Activated CD4-positive, alpha-beta T cell treated with anti-CD3 and anti-CD28 coated beads for 4 hours (primary cell): ENCODE measurements at places on chromosomes 12 and 14.

GRCh38 chr14:96811265-96811664 is 14.1 kb downstream of the VRK1 start:
- DNase-seq: no peak

GRCh38 chr14:56963381-56963780 is 153.1 kb upstream of the OTX2 start:
- DNase-seq: no peak

DNA sequence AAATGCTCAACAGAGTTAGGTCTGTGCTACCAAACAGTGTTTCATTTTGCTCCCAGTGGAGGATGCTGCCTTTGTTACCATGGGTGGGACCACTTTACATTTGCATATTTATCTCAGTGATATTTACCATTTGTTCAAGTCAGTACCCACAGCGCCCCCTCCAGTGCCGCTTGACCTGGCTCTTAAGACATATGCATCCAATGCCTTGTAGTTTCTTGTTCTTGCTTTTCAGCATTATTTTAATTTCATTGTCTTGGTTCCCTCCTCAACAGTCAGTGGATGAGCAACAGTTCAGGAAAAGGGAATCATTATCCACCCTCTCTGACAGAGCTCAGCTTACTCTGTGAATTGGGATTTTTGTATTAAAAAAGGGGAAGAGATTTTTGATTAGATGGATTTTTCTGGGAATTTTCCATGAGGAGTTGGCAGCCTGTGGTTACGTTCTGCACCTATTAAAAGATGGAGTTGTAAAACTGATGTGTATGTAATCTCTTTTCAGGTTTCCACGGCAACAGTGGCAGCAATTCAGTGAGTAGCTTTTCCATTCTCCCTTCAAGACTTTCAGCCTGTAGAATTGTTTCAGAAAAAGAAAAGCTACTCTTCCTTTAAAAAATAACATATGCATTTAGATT is 240.5 kb upstream of the DAAM1 start:
- no peak for DNase-seq

DNA sequence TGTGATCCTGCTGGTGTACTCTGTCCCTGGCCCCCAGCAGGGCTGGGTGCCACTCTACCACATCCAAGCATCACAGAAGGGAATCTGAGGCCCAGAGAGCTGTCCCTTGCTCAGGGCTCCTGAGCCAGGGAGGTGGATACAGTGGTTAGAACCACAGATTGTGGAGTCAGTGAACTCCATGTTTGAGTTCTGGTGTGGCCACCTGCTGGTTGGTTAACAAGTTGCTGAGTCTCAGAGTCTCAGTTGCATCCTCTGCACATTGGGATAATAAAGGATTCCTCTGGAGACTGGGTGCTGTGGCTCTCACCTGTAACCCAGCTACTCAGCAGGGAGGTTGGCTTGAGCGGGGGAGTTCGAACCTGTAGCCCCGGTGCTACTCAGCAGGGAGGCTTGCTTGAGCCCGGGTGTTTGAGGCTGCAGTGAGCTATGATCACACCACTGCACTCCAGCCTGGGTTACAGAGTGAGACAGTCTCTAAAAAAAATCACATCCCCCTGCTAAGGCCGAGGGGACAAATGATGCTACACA is 39.4 kb downstream of the MVK start:
- DNase-seq: no peak

DNA sequence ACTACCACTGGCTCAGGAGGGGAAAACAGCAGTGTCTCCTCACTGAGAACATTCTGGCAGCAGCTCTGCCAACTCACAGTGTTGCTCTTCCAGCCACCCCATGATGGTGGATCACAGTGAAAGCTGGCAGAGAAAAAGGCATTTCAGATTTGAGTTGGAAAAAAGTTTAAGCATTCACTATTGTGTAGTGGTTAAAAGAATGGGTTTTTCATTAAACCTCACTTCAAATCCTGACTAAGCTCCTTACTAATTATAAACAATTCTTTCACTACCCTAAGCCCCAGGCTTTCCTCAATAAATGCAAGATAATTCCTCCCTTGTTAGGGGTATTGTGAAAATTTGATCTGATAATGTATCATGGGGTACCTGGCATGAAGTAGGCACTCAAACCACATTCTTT is 518.1 kb downstream of the SNAPC1 start:
- no peak for DNase-seq

DNA sequence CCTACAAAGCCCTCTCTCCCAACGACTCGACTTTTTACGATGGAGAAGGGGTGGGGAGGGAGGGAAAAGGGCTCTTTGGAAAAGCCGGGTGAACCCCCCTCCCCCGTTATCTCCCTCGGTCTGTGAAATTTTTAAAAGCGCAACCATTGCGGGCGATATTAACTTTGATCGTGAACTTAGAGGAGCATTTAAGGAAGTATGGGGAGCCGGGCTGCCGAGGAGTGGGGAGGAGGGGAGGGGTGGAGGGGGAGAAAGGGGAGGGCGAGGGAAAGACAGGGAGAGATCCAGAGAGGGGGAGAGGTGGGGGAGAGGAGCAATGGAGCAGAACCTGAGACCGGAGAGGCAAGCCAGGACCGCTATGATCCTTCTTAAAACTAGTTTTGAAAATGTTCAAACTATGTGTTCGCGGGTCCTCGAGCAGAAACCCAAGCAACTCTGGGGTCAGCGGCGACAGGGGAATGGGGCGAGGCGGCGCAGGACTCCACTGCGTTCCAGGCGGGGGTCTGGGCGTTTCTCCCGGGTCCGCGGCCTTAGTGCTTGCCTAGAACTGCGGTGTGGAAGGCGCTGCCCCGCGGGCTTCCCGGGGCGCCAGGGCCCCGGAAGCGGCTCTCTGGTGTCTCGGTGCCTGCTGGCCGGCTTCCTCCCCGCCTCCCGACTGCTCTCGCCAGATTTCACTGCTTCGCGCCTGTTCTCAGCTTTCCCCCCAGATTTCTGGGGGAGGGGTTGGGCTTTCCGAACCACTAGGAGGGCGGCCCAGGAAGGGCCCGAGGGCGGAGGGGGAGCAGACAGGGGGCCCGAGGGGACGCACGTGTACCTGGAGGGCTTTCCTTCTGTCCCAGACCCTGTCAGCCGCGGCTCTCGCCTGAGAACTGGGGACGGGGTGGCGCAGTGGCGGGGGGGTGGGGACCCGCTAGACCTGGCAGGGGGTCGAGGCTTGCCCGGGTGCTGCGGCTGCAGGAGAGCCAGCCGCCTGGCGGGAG is at the start of gene HOTAIR:
TSS of gene HOTAIR (minus strand) at position 871 of the 980 bp plus-strand sequence.
- no peak for DNase-seq

GRCh38 chr12:275812-276211 is 13.2 kb upstream of the SLC6A13 start:
- no peak for DNase-seq

DNA sequence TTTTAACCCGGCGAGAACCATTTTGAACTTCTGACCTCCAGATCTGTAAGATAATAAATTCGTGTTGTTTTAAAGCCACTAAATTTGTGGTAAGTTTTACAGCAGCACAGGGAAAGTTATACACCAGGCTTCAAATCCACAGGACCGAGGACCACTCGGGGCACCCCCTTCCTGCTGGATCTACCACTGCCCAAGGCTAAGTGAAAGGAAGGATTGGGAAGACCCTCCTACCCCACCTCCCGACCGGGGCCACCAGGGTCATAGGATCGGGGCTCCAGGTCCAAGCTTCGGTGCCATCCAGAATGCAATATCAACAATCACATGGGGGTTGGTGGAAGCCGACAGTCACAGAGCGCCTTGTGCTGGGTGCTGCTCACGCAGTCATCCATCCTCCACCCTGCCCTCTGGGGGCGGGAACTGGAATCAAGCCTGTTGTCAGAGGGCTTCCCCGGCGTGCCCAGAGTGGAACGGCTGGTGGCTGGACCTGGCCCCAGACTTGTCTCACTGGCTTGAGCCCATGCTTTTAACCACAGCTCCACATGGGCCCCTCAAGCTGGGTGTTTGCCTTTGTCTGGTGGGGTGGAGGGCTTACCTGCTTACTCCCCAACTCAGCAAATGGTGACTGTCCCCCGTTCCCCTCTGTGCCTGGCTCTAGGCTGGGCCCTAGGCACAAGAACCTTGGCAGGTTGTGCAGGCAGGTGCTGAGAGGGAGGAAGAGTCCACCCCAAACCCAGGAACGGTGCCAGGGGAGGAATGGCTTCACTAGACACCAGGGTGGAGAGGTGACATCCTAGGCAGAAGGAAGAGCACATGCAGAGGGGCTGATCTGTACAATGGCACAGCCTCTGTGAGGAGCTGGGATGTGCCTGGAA is 180.3 kb upstream of the RTL1 start:
- DNase-seq: no peak

- DNase-seq: peak; percentile 52
These were observed 4.9 kb upstream of the MTA1 start for GRCh38 chr14:105414456-105415371.

DNA sequence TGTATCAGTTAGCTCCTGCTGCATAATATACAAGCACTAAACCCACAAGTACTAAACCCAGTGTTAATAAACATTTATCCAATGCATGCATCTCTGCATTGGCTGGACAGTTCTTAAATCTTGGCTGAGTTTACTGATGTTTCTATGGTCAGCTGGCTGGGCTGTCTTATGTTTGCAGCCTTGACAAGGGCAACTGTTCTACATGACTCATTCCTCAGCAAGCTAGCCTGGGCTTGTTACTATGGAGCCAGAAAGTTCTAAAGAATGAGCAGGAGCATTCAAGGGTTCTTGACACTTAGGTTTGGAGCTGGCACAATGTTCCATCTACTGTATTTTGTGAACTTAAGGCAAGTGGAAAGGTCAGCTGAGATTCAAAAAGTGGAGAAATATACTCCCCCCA is 199.1 kb downstream of the GLT1D1 start:
- no peak for DNase-seq

GRCh38 chr12:38490941-38491340 is 174.4 kb downstream of the ALG10B start:
- no peak for DNase-seq

GRCh38 chr12:102439426-102440405 is 40.6 kb downstream of the IGF1 start:
- no peak for DNase-seq

- no peak for DNase-seq
These were observed 260.0 kb downstream of the DUSP6 start for GRCh38 chr12:89092297-89092696.

- no peak for DNase-seq
These were observed 520.1 kb downstream of the RMST start for GRCh38 chr12:97982684-97983083.
